ENCODE measurements at places on chromosomes 4 and X.

GRCh38 chrX:133081990-133082389, 14.9 kb downstream of the USP26 start:
- DNase-seq, result no peak

DNA sequence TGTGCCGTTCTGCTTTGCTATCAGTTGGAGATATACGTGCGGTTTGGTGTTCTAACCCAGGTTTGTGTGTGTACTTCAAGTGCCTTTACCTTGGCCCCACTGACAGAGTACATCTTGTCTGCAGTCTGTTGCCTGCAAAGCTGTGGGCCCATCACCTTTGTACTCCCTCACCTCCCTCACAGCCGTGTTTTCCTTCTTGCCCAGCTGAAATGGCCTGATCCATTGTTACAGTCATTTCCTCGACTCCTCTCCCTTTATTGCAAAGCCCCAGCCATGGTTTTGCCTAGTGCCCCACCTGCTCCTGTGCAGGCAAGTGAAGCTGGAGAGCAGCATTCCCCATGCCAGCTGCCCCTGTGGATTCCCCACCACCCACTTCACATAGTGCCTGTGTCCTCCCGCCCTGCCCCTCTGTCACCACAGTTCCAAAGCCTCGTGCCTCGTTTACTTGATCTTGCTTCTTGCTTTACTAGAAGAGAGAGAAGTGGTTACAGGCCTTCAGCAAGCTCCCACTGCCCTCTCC, 55.2 kb upstream of the TLR2 start:
- no peak for DNase-seq

GRCh38 chr4:104206784-104207183, 287.9 kb downstream of the CXXC4 start:
- DNase-seq, result no peak

GRCh38 chr4:99648321-99648720, 9.3 kb downstream of the C4orf54 start:
- DNase-seq, result no peak

DNA sequence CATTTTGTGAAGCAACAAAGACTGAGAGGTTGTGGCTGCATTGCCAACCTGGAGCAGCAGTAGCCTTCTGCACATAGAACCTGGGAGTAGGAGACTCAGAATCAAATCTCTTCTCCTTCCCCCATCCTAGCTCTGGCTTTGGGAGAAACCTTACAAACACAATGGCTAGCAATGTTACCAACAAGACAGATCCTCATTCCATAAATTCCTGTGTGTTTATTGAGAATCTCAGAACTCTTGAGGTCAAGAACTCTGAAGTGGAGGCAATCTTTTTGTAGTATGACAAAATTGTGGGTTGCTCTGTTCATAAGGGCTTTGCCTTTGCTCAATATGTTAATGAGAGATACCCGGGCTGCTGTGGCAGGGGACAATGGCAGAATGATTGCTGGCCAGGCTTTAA, 406.7 kb upstream of the SPANXN1 start:
- DNase-seq, result no peak

DNA sequence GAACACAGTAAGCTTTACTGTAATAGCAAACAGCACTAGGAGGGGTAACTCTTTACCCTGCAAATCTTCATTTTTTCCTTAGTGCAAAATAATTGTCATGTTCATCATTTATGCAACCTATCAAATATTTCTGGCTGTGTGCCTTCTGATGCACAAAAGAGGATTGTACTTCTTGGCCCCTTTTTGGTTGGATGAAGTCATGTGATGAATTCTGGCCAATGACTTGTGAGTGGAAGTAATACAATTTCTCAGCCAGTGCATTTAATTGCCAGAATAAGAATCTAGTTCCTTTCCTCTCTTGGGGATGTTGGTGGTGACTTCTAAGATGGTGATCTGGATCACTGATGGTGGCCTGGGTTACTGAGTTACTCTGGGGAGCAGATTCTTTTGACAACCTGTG, 37.0 kb upstream of the GATB start:
- no peak for DNase-seq

DNA sequence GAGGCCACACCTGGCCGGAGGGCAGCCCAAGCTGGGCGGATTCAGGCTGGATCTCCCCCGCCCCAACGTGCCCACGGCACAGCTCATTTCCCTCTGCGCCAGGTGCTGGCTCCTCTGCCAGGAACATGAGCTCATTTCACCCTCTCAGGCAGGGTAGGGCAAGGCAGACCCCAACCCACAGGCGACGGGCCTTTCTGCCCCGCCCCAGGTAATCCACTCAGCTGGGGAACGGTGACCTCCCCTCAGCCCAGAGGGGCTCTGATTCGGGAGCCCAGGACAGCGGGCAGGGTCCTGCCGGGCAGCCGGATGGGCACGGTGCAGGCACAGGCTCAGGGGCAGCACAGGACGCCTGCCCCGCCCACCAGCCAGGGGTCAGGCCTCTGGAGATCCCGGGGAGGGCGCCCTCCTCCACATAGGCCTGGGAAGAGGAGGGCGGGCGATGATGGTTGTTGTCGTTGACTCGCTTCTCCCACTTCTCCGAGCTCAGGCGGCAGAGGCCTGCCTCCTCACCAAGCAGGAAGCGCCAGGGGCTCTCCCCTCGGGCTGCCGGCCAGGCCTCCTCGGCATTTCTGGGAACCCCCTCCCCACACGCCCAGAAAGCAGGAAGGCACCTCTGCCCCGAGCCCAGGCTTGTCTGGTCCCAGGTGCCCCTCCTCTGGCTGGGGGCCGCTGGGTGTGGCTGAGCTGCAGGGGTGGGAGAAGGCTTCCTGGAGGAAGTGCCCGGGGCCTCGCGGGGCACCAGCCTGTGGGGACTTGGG, 31.1 kb downstream of the TACC3 start:
- no peak for DNase-seq

DNA sequence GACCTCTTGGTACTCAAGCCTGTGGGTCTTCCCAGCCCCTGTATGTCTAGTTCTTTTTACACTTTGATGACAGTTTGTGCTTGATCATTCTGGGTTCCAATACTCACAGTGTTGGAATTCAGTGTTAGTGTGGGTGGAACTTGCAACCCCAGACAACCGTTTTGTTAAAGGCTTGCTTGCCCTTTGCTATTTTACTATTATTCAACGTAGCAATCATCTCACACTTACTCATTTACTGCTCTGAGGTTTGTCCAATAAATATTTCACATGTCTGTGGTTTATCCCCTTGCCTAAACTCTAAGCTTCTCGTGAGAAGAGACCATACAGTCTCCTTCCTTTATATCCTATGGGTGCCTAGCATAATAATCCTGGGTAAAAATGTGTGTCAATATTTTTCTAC, 15.3 kb downstream of the CCNG2 start:
- DNase-seq, result no peak

DNA sequence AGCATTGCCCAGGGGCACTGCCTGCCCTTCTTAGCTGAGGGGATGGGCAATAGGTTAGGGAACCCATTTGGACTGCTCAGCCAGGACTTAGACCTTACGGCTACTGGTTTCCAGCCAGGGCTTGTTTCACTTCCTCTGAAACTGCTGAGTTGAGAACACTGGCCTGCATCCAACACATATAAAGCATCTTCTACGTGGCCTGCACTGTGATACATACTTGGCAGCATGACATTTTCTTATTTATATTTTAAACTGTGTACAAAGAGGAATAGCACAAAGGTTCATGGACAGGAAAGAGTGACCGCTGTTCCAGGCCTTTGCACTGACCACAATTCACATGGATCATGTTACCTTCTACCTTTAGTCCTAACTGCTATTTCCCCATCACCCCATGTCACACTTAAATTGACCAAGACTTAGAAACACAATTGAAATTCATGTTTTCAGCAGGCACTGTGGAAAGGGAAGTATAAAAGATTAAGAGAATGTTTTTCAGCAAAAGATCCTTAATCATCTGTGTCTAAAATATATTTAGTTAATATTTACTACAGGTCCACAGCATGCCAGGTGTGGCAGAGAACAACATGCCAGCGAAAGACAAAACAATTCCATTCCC, 43.7 kb downstream of the NLGN4X start:
- no peak for DNase-seq

DNA sequence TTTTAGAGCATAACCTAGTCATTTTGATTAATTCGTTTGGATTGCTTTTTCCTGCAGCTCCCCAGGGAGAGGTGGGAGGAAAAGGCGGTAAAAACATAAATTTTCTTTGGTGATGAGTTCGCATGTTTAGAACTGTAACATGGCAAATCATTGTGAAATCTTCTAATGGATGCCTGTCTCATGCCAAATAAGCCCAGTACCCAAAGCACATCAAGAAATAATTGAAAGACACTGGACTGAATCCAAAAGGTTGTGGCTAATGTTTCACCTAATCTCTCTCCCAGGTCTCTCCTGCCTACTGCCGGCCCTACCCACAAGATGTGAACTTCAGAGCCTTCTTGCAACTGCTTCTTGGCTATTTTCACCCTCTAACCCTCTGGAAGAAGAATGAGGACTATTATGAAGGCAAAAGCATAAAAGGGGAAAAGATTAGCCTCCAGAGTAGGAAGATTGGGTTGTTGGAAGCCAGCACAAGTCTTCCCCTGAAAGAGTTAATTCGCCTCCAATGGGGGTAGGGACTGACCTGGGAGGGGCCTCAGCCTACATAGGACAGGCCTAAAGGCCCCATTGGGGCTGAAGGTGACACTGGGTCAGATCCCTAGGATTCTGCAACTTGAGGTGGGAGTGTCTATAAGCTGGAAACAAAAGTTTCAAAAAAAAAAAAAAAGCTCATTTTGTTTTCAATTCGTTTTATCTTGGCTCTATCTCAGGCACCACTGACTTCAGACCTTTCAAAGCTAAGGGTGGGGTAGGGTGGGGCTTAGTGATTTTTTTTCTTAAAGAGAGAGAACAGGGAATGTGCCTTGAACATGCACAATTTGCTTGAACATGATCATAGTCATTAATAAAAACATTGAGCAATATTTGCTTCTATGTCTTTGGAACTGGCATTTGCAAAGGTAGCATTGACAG, 278.6 kb upstream of the KLF3 start:
- DNase-seq, result no peak

GRCh38 chr4:45701621-45702020, 422.2 kb downstream of the GABRG1 start:
- DNase-seq, result no peak

- no peak for DNase-seq
Observed at GRCh38 chr4:94665500-94666404, 92.0 kb upstream of the BMPR1B start.

DNA sequence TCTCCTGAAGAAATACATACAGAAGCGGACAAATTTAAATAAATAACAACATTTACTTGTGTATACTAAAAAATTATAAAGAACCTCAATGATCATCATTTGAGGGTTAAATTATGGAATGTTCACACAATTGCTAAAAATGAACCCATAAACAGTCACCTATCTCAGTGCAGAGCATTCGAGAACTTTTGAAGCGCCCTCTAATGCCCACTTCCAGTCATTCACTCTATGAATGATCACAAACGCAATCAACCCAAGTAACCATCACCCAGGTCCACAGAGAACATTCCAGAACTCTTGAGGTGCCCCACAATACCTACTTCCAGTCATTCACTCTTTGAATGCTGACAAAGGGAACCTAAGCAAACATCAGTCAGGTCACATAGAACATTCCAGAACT, 103.5 kb upstream of the PLAC1 start:
- DNase-seq, result no peak

DNA sequence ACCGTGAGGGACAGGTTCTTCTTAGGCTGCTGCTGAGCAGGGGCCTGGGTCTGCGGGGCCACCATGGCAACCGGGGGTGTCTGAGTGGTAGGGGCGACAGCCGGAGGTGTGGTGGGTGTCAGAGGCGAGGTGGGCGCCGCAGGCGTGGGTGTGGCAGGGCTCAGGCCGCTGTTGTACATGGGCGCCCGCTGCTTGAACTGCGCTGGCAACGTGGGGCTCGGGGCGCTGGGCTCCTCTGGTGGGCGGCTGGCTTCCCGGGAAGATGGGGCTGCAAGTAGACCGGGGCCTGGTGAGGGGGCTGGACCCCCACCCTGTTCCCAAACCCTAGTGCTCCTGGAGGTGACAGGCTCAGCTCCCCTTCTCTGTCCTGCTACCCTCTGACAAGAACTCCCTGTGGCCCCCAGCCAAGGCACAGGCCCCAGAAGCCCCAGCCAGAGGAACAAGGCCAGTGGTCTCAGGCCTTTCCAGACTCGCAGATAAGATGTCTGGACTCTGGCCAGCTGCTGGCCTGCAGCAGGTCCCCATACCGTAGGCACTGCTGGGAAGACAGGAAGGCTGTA, 24.8 kb downstream of the NELFA start:
- no peak for DNase-seq

GRCh38 chr4:7549866-7550265, 115.1 kb upstream of the PSAPL1 start:
- no peak for DNase-seq

Measured in lower leg skin (tissue), 4 donors.